ENCODE measurements at places on chromosomes 1 and 21.

DNA sequence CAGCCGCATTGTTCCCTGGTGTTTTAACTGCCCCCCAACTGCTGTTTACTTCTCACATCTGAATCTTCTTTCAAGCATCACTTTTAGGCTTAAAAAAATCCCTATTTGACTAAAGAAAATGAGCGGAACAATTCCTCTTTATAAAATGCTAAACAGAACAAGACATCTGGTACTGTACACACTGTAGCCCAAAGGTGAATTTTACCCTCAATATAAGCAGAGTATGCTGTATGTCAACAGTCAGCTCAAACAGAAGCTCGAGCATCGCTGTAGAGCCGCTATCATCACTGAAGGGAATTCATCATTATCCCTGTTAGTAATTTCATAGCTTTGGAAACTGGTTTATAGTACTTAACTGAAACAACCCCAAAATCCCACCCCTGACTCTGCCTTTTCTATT lies 85.3 kb downstream of the LRRC8D start:
- no peak for ATAC-seq

DNA sequence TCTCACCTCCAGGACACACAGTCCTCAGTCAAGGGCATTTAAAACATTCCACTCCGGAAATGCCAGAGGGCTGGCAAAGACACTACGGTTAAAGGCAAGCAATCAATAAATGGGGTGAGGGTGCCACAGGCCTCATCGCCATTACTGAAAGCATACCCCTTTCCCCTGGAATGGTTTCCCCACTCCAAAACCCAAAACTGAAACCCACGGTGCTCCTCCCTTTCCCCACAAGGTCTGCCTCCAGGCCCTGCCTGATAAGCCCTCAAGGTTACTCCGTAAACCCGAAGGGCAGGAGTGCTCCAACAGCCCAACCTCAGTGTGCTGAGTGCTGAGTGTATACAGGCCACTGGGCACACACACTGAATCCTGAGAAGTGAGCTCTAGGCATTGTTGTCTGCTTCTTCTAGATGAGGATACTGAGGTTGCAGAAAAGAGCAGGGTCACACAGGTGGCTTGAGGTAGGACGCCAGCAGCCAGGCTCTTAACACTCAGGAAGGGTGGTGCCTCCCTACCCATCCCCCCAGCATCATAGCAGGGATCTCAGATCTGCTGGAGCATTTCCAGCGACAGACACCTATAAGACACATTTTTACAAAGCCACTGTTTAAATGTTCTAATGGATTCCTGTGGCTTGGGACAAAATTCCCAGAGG lies 29.0 kb downstream of the SSBP3 start:
- no peak for ATAC-seq

- ATAC-seq = peak; percentile 50
Measured at GRCh38 chr1:235923466-235924021, 56.8 kb upstream of the LYST start.

DNA sequence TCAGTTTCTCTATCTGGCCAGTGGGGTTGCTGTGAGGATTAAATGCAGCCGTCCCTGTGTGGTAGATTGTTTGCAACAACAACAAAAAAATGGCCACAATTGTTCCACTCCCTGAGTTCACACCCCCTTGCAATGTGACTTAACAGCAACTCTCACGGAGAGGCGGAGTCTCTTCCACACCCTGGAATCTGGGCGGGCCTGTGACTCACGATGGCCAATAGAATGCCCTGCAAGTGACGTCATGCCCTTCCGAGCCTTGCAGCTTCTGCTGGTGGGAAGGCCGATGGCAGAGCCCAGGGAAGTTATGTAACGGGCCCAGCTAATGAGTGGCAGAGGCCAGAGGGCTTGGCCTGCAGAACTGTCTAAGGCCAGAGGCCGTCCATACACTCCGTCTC lies 87.9 kb downstream of the RIPK4 start:
- no peak for ATAC-seq

- ATAC-seq = no peak
Measured at GRCh38 chr1:18972991-18973390, 16.5 kb upstream of the IFFO2 start.

GRCh38 chr21:39400173-39400572 lies 45.4 kb downstream of the LCA5L start:
- ATAC-seq = no peak

DNA sequence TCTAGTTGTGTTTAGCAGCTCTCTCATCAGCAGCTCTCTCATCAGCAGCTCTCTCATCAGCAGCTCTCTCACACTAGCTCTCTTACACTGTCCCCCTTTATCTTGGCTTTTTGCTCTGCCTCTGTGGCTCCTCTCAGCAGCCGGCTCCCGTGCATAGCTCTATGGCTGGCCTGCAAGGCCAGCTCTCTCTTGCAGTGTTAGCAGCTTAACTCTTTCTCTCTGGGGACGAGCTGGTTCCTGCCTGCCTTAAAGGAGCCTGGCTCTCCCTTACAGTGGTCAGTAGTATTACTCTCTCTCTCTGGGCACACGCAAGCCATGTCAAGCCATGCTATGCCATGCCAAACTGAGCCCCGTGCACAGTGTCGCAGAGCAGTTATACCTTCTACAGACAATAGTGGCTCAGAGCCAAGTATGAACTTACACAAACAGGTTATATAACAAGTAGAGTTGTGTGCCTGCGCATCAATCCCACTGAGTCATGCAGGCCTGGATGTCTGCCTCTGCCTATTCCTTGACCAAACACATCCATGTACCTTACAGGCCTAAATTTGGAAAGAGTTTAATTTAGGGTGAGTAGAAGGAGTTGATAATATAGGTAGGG lies 295.9 kb downstream of the TPR start:
- no peak for ATAC-seq

All from activated CD4-positive, CD25-positive, alpha-beta regulatory T cell treated with anti-CD3 and anti-CD28 coated beads, Interleukin-2, amount 50 U/mL, for 24 hours (primary cell).